ENCODE measurements at places on chromosomes 12 and 14.
A peak's percentile ranks its signal among the peaks of the same experiment; 100 is the strongest.

GRCh38 chr12:21891751-21892217 lies 49.4 kb downstream of the ABCC9 start:
- DNase-seq, result no peak

DNA sequence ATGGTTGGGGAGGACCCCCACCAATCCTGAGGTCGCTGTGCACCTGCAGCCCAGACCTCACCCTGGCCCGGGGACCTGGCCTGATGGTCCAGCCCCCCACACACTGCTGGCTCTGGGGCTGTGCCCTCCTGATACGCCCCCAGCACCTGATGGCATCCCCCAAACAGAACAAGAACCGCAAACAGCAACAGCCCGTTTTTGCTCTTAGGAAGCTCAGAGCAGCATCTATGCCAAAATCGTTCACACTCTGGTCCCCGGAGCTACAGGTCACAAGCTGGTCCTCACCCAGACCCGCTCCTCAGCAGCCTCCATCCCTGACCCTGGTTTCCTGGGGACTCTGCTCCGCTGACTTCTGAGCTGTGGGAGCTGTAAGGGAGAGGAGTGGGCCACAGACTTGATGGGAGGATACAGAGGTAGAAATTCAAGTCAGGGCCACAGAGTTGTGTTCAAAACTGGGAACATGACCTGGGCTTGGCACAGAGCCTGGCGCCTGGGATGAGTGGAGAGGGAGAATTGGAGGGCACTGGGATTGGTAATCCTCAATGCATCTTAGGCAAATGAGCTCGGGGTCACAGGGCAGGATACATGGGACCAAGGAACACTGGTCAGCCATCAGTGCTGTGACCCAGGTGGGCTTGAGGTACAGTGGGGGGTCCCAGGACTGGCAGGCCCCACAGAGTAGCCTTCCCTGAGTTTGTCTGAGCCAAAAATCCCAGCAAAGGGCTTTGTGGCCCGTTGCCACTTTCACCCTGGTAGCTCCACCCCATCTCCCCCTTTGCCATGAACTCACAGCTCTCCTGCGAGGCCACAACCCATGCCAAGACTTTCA lies 170.9 kb upstream of the RTL1 start:
- no peak for DNase-seq

- no peak for DNase-seq
Observed at GRCh38 chr12:72747111-72747849, 475.1 kb downstream of the TRHDE start.

- peak; percentile 19 for DNase-seq
Observed at GRCh38 chr14:37903343-37904191, 304.1 kb upstream of the SSTR1 start.

GRCh38 chr12:101436136-101436535 lies 28.6 kb upstream of the ARL1 start:
- no peak for DNase-seq

DNA sequence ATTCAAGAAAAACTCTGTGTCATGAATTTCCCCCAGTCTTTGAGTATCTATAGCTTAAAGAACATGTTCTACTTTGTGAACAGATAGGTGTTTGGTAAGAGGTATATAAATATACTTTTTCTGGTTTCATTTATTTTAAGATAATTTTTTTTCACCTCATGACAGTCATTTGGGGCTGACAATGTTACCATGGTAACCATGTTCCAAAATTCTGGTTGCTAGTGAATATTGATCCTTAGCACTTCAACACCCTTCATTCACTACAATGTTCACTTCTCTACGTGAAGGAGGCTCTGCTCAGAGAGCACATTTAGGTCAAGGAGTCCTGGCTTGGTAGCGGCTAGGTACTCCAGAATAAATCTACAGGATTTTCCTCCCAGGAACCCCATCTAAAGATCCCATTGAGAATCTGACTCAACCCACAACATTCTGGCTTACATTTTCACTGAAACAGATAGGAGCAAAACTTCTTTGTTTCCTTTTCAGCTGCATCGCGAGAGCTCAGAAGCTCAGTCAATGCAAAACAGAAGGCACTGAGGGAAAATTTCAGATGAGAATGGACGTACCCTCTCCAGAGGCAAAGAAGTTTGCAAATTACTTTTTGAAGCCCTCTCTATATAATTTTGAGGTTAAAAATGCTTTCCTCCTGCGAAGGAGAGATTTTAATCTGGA lies 93.6 kb downstream of the ARF6 start:
- no peak for DNase-seq

DNA sequence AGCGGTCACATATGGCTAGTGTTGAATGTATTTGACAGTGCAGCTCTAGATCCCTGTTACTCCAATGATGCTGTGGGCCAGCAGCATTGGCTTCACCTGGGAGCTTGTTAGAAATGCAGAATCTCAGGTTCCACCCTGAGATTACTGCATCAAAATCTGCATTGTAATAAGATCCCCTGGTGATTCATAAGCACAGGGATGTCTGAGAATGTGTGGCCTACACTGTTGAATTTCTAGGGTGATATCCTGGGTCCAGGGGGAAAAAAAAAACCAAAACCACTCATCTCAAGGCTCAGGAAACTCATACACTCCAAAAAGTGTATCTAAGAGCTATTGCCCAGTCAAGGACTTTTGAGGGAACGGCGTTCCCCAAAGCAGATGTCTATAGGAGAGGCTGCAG lies 196.8 kb downstream of the PPM1H start:
- no peak for DNase-seq

- DNase-seq, result no peak
Observed at GRCh38 chr14:74988131-74988530, 14.6 kb upstream of the EIF2B2 start.

DNA sequence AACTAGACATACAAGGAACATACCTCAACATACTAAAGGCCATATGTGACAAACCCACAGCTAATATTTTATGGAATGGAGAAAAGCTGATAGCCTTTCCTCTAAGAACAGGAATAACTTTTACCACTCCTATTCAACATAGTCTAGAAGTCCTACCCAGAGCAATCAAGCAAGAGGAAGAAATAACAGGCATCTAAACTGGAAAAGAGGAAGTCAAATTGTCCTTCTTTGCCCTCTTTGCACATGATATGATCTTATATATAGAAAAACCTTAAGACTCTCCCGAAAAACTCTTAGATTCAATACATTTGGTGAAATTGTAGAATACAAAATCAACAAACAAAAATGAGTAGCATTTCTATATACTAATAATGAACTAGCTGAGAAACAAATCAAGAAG lies 110.0 kb downstream of the ATP23 start:
- no peak for DNase-seq

- DNase-seq, result no peak
Observed at GRCh38 chr14:49545716-49546115, 40.5 kb downstream of the RPS29 start.

DNA sequence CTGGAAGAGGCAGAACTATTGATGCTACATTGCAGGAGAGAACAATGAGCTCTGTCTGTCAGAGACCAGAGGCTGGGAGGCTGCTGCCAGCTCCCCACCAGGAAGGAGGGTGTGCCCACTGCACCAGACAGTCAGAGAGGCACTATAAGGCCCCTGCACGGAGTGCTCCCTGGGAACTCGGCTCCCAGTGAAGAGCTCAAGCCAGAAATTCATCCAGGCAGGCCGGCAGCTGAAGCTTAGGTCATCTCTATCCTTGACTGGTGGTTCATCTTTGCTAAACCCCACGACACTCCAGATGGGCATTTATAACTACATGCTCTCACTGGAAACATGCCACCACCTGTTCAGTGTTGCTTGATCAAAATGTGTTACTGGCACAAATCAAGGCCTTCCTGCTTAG lies 65.1 kb upstream of the GPATCH2L start:
- DNase-seq, result no peak

DNA sequence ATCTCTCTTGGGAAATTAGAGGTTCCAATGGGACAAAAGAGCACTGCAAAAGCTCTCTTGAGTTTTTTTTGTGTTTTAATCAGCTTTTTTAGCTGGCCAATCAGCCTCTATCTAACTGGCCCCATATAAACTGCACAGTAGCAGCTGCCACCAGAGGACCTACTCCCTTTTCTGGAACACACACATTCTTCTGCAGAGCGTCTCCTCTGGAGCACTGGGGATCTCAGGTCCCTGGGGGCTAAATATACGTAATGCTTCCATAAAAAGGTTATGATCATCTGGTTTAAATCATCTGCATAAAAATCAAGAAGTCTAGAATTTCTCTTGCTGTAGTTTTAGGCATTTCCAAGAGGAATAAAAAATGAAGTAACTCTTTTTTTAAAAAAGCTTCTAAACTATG lies 32.3 kb downstream of the TSPAN8 start:
- DNase-seq, result no peak

- no peak for DNase-seq
Observed at GRCh38 chr12:110846615-110847566, at the start of gene CCDC63. TSS of gene CCDC63 (plus strand) at chr12:110846987. CDS start at chr12:110852955, 5,968 bp downstream.

DNA sequence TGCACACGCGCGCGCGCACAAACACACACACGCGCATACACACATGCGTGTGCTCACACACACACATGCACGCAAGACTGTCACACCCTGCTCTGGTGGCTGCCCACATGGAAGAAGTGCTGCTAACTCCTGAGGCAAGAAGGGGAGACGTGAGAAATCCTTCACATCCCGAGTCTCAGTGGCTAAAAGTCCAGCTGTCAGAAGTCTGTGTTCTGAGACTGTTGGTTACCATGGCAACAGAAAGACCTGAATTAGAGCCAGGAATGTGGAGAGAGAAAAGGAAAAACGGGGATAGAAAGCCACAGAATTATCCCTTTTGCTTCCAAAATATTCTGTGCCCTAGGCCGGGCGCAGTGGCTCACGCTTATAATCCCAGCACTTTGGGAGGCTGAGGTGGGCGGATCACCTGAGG lies 71.2 kb downstream of the PPFIBP1 start:
- no peak for DNase-seq

DNA sequence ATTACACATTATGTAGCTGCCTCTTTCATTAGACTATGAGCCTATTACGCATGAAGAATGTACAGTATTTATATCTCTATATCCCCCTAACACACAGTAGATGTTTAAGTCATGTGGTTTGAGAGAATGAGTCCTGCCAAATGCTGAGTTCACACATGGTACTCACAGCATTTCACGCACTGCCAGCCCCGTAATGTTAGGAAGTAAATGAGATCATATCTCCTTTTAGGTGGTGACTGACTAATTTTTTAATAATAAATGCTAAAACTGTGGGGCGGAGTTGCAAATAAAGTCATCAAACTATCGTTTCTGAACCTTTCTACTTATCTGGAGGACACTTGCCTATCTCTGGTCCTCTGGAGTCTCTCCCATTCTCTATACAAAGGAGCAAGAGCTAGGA lies 343.8 kb downstream of the ADAMTS20 start:
- no peak for DNase-seq

DNA sequence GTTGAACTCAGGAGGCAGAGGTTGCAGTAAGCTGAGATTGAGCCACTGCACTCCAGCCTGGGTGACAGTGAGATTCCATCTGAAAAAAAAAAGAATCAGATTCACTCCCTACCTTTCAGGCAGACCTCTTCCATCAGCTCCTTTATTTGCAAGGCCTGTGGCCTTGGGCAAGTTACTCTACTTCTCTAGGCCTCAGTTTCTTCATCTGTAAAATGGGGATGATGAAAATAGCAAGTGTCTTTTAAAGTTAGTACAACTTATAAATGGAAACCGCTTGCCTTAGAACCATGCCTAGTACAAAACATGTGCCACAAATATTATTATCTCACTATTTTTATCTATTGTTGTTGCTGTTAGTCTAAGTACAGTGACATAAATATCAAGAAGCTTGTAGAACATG lies 84.3 kb downstream of the STAB2 start:
- DNase-seq, result no peak

- no peak for DNase-seq
Observed at GRCh38 chr14:34722723-34723545, 8.5 kb upstream of the CFL2 start.

- DNase-seq, result no peak
Observed at GRCh38 chr12:100986595-100987547, 192.3 kb downstream of the ANO4 start.

GRCh38 chr14:68935761-68936214 lies 43.3 kb downstream of the ACTN1 start:
- no peak for DNase-seq

DNA sequence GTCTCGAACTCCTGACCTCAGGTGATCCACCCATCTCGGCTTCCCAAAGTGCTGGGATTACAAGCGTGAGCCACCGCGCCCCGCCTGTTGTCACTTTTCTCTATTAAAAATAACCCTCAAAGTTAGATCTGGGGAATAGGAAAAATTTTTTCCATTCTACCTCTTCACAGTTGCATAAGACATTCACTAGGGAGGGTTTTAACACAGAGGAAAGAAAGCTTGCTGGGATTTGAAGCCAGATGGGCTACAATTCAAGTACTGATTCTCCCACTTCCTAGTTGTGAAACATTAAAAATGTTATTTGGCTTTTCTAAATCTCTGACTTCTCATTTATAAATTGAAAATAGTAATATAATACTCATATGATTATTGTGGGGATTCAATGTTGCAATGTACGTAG lies 23.3 kb upstream of the SLC15A5 start:
- DNase-seq, result no peak

GRCh38 chr12:105235732-105236476 lies at the start of gene APPL2:
TSS of gene APPL2 (minus strand) at chr12:105236174. CDS start at chr12:105236012, 162 bp downstream.
- DNase-seq, result peak; percentile 61

DNA sequence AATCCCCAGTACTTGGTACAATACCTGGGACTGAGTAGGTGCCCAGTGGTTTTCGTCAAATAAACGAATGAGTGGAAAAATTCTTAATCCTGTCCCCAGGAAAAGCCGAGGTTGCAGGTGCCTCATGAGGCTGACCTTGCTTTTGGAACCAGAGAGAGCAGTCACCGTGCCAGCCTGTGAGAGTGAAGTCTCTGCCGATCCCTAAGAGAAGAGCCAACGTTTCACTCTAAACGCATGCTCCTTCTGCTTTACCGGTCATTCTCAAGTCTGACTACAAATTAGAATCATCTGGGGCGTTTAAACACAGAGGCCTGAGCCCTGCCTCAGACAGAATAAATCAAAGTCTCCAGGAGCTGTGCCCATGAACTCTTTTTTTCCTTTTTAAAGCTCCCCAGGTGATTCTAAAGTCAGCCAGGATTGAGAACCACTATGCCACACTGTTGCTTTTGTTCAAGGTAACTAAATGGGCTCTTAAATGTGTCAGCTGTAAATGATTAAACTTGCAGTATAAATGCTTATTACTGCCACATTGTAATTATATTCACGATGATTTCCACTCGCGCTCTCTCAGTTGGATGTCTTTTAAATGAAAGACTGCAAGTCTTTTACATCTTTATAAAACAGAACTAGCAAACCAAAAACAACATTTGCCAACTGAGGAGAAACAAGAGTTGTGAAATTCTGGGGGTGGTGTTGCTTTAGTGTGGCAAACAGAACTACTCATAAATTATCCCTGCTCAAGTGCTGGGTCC lies 26.9 kb downstream of the TCP11L2 start:
- DNase-seq, result peak; percentile 71

GRCh38 chr14:76705214-76705613 lies 56.1 kb upstream of the VASH1 start:
- no peak for DNase-seq
